ENCODE measurements at places on chromosomes 7 and 10. TPM values are rescaled to one million over a fixed set of nuclear protein-coding genes. Genes with fewer than 3 reads are reported as not detected.

DNA sequence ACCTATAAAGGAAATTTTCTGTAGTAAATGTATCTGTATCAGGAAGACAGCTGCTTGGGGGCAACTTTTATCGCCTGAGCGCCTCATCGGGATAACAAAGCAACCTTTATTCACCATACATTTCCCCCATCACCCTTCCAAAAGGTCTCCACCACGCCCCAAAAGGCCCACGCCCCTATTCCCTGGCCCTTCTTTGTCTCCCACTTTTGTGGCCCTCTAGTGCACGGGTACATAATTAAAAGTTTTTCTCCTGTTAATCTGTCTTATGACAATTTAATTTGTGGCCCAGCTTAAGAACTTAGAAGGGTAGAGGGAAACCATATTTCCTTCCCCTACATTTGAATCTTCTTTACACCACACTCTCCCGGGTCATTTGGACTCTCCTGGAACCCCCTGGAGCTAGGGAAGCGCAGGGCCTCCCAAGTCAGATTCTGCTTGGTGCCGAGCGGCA is 625 bp downstream of the RP9 start:
- no peaks in the 10 kb centered on the region for H3K36me3 ChIP-seq
- H3K4me1 ChIP-seq, result peaks cover 24% of the 10 kb centered on the region
- peak; percentile 33 for DNase-seq
- peak overlapping the region; percentile 4 for H3K27ac ChIP-seq
- H3K4me3 ChIP-seq, result peak overlapping the region; percentile 69

DNA sequence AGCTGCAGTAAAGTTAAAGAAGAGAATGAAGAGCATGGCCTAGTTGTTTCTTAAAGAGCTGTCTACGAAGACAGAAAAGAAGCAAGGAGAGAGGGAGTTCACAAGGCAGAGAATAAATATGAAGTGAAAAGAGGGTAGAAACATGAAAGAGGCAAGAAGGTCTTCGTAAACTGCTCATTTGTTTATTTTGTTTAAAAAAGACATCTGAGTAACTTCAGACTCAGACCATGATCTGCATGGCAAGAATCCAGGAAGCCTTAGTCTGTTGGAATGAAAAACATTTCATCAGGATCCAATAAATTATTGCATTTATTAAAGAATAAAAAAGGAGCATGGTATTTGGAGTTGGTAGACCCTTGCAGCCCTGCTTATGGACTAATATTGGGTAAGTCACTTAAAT is 151.1 kb downstream of the SEM1 start:
- no peak overlapping the region for H3K27ac ChIP-seq
- no peaks in the 10 kb centered on the region for H3K36me3 ChIP-seq
- no peak overlapping the region for H3K4me3 ChIP-seq
- no peaks in the 10 kb centered on the region for H3K27me3 ChIP-seq
- no peak for DNase-seq
- 0 out of 2 replicates have a peak, but pooled peaks cover 5% of the 10 kb centered on the region for H3K4me1 ChIP-seq

DNA sequence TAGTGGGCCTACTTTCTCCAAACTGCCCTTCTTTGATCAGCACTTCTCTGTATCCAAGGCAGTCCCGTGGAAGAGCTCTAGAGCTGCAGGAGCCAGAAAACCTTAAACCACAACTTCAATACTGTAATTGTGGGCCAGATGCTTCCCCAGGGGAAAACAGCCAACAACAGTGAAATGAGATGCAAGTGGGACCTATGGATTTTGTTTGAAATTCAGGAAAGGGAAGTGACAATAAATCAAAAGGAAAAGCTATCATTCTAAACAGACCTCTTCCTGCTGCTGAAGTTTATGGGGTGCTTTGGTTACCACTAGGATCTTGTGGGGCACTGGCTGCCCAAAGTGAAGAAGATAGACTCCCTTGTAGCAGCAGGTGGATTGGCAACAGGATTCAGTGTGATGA is 1031.7 kb downstream of the LRMDA start:
- H3K4me3 ChIP-seq, result no peak overlapping the region
- DNase-seq, result no peak
- H3K36me3 ChIP-seq, result no peaks in the 10 kb centered on the region
- H3K27me3 ChIP-seq, result no peaks in the 10 kb centered on the region
- H3K4me1 ChIP-seq, result no peaks in the 10 kb centered on the region

- DNase-seq, result peak; percentile 31
- peaks cover 6% of the 10 kb centered on the region for H3K4me1 ChIP-seq
- H3K36me3 ChIP-seq, result no peaks in the 10 kb centered on the region
Observed at GRCh38 chr10:46555713-46556514, 544 bp downstream of the GPRIN2 start.

DNA sequence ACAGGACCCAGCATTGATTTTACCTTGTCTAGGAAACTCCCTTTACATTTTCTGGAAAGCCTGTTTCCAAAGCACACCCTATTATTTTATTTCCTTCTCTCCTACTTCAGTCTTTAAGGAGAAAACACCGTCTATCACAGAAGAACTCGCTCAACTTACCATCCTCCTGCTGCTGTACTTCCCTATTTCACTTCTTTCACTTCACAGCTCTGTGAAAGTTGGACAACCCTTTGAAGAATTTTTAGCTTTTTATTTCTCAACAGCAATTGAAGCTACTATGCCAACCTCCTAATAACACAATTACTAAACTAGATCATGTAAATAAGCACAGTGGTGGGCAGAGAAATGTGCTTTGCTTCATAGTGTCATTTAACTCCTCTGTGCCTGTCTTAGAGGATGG is 166.5 kb downstream of the TFEC start:
- no peaks in the 10 kb centered on the region for H3K27me3 ChIP-seq
- no peaks in the 10 kb centered on the region for H3K36me3 ChIP-seq
- H3K4me1 ChIP-seq, result no peaks in the 10 kb centered on the region
- DNase-seq, result no peak

DNA sequence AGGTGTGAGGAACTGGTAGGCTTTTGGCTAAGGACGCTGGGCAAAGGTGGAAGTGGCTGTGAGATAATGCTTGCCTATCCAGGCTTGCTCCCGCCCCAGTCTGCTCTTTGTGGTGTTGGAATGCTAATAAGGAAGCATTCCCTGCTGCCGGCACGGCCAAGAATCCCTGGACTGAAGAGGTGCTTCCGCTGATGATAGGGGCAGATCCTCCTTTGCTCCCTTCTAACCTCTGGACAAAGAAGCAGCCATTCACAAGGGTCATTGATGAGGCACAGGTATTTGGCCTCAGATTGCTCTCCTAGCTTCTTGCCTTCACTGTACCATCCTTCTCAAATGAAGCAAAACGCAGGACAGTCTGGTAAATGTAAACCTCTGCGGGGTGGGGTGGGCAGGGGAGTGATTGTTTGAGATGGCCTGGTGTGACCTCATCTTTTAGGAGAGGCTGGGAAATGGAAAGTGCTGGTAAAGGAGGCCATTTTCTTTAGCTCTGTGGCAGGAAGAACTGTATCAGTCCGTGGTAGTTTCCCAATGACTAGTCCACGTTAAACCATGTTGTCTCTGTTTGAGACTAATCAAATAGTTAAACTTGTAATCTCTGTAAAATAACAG is 1.7 kb downstream of the PGAM1 start:
- H3K36me3 ChIP-seq, result peaks cover 6% of the 10 kb centered on the region
- peaks cover 12% of the 10 kb centered on the region for H3K4me1 ChIP-seq
- peak overlapping the region; percentile 84 for H3K4me3 ChIP-seq
- peak overlapping the region; percentile 29 for H3K27ac ChIP-seq
- H3K27me3 ChIP-seq, result no peaks in the 10 kb centered on the region

DNA sequence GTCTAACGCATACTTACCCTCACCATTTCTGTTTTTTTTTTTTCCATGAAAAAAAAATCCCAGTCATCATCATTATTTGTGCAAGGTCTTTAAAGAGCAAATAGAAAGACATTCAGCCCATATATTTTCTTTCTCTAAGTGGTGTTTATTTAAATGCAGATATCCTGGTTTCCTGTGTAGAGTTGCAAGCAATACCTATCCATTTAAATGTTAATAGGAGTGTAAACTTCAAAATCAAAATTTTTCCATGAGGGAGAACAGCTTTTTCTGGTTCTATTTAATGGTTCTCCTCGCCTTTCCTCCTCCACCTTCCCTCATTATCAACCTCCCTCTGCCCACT is 120.1 kb upstream of the AGK start:
- H3K36me3 ChIP-seq, result no peaks in the 10 kb centered on the region
- no peak overlapping the region for H3K4me3 ChIP-seq
- H3K4me1 ChIP-seq, result no peaks in the 10 kb centered on the region
- H3K27me3 ChIP-seq, result peaks cover 63% of the 10 kb centered on the region

DNA sequence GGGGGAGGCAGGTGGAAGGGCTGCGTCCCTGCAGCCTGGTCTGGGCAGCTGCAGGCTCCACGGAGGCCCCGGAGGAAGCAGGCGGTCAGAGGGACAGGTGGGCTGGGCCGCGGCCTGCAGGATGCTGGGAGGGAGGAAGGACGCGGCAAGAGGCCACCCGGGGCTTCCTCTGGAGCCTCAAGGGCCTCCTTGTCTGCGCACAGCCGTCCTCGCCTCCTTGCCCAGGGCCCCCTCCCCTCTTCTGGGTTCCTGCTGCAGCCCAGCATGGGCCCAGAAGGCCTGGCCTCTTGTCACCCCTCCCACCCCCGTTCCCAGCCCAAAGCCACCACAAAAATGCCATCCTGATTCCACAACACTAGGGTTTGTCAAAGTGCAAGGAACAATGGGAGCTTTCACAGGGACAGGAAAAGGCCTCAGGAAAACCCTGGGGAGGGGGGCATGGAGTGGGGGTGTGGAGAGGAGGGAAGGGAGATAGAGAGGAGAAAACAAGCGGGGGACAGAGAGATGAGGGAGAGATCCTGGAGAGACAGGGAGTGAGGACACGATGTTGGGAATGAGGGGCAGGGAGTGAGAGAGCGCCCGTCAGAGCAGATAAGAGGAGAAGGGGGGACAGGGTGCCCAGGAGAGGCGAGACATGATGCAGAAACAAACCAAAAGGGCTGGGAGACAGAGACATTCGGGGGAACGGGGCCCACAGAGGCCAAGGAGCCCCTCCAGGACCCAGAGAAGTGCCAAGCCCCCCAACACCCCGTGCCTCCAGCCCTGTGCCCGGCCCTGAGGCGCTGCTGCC is 41.8 kb downstream of the ZCCHC24 start:
- peaks cover 22% of the 10 kb centered on the region for H3K4me1 ChIP-seq
- no peak for DNase-seq
- no peaks in the 10 kb centered on the region for H3K36me3 ChIP-seq
- no peak overlapping the region for H3K4me3 ChIP-seq

- DNase-seq, result no peak
- no peak overlapping the region for H3K27ac ChIP-seq
- no peak overlapping the region for H3K4me3 ChIP-seq
- no peaks in the 10 kb centered on the region for H3K36me3 ChIP-seq
- H3K27me3 ChIP-seq, result no peaks in the 10 kb centered on the region
Observed at GRCh38 chr7:31918706-31919393, 151.4 kb downstream of the PDE1C start.

DNA sequence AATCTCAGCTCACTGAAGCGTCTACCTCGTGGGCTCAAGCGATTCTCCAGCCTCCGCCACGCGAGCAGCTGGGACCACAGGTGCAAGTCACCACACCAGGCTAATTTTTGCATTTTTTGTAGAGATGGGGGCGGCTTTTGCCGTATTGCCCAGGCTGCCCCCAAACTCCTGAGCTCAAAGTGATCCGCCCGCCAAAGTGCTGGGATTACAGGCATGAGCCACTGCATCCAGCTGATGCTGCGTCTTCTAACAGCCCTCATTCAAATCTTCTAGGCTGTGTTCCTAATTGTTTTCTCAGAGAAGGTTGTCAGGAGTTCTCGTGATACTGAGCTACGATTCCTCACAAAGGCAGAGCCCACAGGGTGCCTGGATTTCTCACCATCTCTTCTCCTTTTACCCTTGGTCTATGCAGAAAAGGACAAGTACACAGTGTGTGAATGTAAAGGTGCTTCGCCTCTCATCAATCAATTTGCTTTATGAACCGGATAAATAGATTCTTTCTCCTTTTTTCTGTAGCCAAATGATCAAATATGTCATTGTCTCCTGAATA is 247.3 kb upstream of the PTN start:
- H3K27me3 ChIP-seq, result no peaks in the 10 kb centered on the region
- no peaks in the 10 kb centered on the region for H3K36me3 ChIP-seq
- DNase-seq, result no peak
- no peak overlapping the region for H3K4me3 ChIP-seq
- peaks cover 11% of the 10 kb centered on the region for H3K4me1 ChIP-seq

DNA sequence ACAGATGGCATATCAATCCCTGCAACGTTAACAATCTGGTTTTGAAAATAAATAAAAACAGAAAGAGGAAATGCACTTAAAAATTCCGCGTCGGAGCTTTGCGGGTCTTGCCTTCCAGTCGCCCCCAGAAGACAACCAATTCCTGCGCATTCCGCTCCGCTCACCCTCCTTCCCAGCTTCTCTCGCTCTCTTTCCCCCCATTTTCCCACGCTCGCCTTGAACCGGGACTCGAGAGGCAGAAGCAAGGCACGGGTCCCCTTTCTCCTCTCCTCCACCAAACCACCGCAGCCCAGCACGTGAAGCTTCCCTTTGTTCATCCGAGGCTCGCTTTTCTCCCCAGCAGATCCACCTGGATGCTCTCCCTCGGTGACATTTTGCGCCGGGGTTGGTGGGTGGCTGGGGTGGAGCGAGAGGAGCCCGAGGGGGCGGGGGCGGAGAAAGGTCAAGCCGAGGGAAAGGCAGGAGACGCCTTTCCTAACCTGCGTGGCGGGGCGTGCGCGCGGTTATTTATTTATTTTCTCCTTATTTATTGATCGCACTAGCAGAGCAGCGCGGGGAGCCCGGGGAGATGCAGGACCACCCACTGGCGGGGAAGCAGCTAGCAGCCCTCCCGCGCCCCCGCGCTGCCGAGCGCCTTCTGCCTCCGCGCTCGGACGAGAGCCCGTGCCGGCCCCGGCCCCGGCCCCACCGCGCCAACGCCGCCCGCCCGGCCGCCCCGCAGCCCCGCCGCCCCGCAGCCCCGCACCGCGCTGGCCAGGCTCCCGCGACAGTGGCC is at the start of gene KCND2:
TSS of gene KCND2 (plus strand) at position 475 of the 775 bp plus-strand sequence.
- H3K27ac ChIP-seq, result no peak within 1 kb of the TSS
- no peaks in the 10 kb centered on the region for H3K4me1 ChIP-seq
- no peaks in the 10 kb centered on the region for H3K36me3 ChIP-seq
- H3K27me3 ChIP-seq, result 0 out of 2 replicates have a peak, but pooled peaks cover 4% of the 10 kb centered on the region

DNA sequence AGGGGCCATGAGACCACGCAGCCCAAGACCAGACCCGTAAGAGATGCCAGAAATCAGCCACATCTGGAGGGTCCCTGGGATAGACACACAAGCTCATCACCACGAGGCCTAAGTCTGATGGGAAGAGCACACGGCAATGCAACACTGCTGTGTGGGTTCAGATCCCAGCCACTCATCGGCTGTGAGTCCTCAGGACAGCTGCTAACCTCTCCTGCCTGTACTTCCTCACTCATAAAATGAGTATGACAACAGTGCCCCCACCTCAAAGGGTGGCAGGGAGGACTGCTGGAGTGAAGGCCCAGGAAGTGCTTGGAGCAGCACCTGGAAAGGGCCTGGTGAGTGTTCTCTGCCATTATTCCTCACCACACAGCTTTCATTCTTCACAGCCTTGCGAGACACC is 60.9 kb downstream of the MAD1L1 start:
- H3K4me1 ChIP-seq, result no peaks in the 10 kb centered on the region
- H3K27me3 ChIP-seq, result no peaks in the 10 kb centered on the region
- no peak overlapping the region for H3K4me3 ChIP-seq
- no peak for DNase-seq
- no peak overlapping the region for H3K27ac ChIP-seq
- no peaks in the 10 kb centered on the region for H3K36me3 ChIP-seq

The PDE6C gene
- total RNA-seq, result not detected

The OR13A1 gene
- 0.15 TPM for total RNA-seq

The PPP1R3A gene
- total RNA-seq, result not detected

The RAB19 gene
- 9.1 TPM for total RNA-seq

Data from PC-9 (cell line).